Kidney epithelial cell (primary cell): ENCODE measurements at places on chromosomes 7 and 10. TPM values are rescaled to one million over a fixed set of nuclear protein-coding genes. Genes with fewer than 3 reads are reported as not detected.

CDNF gene
- 1.9 TPM in 1 of 2 replicates, not detected in the other for total RNA-seq

OSBPL3 gene
- 35.2 and 40.3 TPM in 2 replicates for total RNA-seq

TMEM26 gene
- total RNA-seq, result 0.33 and 0.41 TPM in 2 replicates

AFAP1L2 gene
- 8.1 and 10.2 TPM in 2 replicates for total RNA-seq

SPOCK2 gene
- total RNA-seq, result 48.8 and 53.2 TPM in 2 replicates

DNA sequence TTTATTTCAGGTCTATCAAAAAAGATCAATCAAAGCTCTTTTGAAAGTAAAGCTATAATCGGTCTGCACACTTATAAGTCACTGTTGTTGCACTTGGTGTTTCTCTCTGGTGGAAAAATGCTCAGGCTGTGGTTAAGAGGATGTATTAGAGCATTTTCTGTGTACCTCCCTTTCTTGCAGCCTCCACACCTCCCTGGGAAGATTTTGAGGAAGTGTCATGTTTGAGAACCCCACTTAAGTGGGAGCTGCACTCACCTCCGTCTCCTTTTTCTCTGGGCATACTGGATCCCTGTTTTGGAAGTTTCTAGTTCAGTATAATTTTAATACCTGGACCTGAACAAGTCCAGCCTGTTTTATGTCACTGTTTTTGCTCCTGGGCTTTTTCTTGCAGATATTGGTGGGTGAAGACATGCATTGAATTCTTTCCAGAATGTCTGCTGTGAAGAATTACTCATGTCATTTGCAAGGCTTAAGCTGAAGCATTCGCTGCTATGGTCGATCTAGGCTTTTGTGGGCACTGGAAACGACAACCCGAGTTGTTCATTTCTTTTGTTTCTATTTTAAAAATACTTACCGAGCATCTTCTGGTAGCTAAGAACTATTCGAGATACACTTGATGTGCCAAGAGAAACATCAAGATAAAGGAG, 36.6 kb downstream of the TCF7L2 start:
- DNase-seq, result no peak

DNA sequence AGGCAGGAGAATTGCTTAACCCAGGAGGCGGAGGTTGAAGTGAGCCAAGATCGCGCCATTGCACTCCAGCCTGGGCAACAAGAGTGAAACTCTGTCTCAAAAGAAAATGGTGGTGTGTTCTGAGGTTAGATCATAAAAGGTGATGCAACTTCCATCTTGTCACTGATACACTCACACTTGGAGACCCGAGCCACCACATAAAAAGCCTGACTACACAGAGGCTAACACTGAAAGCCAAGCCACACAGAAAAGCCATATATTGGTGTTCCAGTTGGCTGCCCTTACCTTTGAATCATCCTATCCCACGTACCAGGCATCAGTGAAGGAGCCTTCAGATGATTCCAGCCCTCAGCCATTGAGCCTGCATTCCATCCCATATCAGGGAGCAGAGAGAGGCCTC, 4.0 kb downstream of the MORN4 start:
- peak; percentile 54 for DNase-seq

DNA sequence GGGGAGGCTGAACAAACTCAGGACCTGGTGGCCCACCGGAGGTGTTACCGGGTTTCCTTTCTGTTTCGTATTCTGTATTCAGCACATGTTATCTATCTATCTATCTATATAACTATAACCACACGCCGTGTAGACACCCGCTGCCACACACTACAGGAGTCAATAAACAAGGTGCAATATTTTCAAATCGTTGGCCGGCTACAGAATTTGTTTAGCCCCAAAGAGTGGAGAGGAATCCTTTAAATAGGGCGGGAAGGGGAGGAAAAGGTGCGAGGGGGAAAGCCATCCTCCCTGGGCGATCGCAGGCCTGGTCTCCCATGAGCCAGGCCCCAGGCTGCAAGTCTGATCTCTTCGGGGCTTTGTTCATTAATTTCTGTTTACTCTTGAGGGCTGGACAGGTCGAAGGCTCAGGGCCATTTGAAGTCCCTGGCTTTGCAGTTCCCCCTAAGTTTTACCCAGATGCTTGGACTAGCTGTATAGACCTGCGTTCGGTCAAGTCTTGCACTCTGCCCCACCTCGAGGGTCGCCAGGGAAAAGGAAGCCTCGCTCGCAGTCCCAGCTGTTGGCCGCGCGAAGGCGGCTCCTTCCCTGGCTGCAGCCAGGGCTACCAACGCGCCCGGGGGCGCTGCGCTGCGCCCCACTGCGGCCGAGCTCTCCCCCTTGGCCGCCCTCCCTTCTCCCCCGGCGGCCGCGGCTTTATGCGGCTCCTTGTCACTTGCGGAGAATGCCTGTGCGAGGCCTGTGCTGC, 3.8 kb downstream of the NKX2-3 start:
- no peak for DNase-seq

- no peak for DNase-seq
Measured at GRCh38 chr7:43135129-43135528, 22.7 kb downstream of the HECW1 start.

DNA sequence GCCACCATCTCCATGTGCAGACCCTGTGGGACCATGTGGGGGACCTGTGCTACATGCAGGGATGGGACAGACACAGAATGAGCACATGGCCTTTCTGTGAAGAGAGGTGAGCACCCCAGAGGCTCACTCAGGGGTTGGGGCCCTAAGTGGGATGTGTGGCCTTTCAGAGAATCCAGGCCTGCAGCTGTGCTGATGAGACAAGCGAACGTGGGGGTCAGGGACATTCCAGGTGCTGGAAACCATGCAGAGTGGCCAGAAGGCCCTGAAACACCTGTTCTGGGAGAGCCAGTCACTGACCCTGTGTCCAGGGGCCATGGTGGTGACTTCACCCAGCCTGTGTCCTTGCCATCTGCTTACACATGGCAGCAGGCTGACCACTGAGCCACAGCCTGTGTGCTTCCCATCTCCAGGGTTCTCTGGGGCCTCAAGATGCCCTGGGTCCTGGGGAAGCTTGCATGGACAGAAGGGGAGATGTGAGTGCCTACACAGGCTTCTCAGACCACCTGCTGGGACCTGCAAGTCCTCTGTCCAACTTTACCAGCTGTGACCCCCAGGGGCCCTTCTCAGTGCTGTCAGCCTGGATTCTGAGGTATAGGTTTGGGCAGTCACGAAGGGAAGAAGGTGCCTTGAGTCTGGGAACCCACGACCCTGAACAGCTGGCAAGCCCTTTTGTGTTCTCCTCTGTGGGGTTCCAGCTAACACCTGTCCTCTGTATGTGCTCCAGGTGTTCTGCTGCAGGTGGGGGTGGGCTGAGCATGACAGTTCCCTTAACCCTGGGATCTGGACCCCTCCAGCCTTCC, 17.6 kb downstream of the RAMP3 start:
- DNase-seq, result no peak

DNA sequence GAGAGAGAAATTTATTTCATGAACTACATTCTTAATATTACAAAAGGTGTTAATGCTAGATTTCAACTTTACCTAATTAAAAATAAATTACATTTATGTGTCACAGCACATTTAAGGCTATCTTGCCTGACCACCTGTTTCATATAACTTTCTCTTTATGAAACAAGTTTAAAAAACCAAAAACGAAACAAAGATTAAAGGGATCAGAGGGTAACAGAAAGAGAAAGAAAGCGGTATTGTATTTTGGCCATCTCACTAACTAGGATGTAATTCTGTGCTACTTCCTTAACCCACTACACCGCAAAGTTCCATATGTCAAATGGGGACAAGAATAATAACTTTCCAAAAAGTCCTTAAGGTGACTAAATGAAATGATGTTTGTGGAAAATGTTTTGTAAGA, 6.3 kb upstream of the RHOBTB1 start:
- DNase-seq, result no peak

DNA sequence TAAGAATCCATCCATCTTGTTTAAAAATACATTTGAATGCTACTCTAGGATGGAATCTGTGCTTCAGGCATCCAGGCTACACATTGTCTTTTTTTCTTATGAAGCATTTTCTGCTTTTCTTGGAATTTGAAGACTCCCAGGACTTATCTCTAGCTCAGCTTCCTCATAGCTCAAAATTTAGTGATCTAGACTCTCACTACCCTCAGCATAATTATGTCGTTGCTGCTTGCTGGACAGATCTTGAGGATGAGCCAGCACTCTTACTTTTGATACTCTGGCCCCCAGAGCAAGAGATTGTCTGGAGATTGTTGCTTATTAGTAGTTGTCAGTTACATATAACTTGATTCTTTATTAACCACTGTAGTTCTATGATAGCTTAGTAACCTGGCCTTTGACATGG, 83.3 kb upstream of the FGL2 start:
- no peak for DNase-seq

GRCh38 chr7:5300366-5300765, 17.6 kb downstream of the SLC29A4 start:
- DNase-seq, result no peak

GRCh38 chr7:105487579-105488571, 34.2 kb downstream of the PUS7 start:
- DNase-seq, result peak; percentile 55

DNA sequence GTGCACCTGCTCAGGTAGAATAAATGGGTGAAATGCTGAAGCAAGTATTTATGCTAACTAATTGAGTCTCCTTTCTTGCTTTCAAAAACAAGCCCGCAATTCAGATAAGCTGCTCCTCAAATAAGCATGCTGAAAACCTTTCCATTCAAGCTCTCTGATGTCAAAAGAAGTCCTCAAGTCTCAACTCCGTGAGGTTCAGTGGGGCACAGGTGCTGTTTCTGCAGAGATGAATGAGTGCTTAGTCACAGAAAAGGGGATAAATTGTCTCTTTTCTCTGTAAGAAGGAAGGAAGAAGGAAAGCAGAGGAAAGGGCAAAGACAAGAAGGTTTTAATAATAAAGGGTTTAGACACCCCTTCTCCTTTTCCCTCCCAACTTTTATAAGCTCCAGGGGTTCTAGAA, 229.8 kb upstream of the NPY start:
- DNase-seq, result no peak

DNA sequence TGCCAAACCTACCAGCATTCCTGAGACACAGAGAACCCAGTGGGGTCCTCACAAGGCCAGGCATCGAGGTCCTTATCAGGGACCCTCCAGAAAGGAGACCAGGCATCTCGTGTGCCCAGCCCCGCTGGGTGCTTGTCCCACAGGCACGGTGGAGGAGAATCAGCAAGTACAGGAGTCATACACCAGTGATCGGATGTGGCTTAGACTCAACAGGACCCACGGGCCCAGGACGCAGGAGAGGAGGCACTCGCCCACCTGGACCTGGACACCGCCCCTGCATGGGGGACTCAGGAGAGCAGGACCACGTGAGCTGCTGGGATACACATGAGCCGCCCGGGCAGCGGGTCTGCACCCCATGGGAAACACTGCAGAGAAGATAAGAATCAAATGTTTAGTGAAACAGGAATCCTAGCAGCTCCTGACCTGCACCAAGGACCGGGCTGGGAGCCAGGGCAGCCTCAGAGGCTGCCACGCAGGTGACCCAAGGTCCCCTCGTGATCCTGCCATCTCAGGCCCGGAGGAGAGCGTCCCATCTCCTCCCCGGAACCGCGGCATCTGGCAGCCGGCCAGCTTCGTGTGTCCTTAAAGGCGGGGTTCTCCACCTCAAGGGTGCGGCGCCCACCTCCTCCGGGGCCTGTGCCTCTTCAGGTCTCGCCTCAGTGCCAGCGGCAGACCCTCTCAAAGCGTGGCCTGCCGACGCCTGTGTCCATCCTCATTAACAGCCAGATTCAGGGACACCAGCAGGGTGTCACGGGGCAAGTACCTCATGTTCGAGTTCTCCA, 59.2 kb downstream of the FOXL3 start:
- no peak for DNase-seq

DNA sequence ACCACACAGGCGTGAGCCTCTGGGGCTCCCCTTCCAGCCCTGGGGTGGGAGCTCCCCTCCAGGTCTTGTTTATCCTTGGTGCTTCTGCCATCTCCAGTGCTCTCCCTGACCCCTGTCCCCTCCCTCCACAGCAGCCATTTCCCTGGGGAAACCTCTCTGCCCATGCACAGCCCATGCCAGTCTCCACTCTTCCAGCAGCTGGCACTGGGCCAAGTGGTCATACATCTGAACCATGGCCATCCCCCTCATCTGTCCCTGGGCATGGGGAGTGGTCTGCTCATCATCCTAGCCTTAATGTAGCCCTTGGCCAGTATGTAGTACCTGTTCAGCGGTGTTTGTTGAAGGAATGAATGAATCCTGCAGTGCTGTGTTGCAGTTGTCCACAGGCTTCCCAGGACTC, 172.4 kb upstream of the ZNF32 start:
- DNase-seq, result no peak

GRCh38 chr10:69464801-69465401, 13.6 kb downstream of the TSPAN15 start:
- no peak for DNase-seq

- no peak for DNase-seq
Measured at GRCh38 chr7:1975179-1975578, 257.6 kb downstream of the MAD1L1 start.

DNA sequence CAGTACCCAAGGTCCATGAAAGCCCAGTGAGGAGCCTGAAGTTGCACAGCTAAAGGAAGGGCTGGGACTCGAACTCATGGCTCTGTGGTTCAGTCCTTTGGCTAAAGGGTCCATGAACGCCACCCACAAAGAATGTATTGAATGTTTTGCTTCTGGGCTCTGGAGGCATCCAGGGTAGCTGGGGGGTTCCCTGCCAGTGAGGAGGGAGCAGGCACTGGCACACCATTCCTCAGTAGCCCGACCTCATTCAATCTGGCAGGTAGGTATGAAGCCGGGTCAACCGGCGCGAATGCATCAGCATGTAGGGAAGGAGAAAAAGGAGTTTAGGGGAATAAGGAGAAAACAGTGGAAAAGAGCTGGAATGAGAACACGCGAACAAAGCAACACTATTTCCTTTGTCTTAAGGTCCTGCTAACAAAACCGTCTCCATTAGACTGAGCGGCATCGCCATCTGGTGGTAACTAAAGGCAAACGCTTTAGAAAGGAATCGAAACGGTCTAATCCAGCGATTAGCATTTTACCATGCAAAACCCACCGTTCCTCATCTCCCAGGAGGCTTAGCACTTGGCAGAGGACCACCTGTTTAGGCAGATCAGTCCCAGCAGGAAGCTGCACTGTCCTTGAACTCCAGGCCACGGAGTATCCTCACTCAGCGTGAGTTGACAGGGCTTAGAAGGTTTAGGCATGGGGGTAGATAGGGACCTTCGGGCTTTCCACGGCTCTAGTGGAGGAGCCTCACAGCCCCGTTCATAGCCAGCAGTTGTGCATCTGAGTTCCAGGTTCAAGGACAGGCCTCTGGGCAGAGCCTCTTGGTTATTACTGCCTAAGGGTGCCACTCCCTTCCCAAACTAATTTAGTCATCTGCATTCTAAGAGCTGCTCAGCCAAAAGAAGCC, 122.8 kb downstream of the UBE2H start:
- no peak for DNase-seq

GRCh38 chr7:49483142-49483541, 290.3 kb upstream of the VWC2 start:
- no peak for DNase-seq

GRCh38 chr10:124701435-124701834, 42.7 kb downstream of the FAM53B start:
- no peak for DNase-seq
